Activated CD4-positive, alpha-beta T cell treated with anti-CD3 and anti-CD28 coated beads, Interleukin-2, amount 50 U/mL, for 4 hours (primary cell): ENCODE measurements at places on chromosomes 16 and 17.

GRCh38 chr17:80455784-80456183 lies 20.6 kb downstream of the NPTX1 start:
- no peak for DNase-seq

GRCh38 chr17:30547778-30548573 lies 70.8 kb downstream of the GOSR1 start:
- DNase-seq: no peak

DNA sequence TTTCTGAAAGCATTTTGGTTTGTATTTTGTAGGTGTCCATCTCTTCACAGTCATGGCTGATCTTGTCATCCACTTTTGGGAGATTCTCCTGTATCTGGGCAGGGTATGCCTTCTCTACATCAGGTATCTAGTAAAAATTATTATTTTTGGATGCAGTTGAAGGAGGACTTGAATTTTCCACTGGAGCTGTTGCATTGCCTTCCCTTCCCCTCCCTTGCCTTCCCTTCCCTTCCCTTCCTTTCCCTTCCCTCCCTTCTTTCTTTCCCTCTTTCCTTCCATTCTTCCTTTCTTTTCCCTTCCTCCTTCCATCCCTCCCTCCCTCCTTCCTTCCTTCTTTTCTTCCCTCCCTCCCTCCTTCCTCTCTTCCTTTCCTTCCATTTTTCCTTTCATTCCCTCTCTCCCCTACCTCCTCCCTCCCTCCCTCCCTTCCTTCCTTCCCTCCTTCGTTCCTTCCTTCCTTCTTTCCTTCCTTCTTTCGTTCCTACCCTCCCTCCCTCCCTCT lies 33.8 kb upstream of the CPHXL start:
- no peak for DNase-seq

- DNase-seq: no peak
Measured at GRCh38 chr17:29344201-29344856, 45.8 kb upstream of the TAOK1 start.

DNA sequence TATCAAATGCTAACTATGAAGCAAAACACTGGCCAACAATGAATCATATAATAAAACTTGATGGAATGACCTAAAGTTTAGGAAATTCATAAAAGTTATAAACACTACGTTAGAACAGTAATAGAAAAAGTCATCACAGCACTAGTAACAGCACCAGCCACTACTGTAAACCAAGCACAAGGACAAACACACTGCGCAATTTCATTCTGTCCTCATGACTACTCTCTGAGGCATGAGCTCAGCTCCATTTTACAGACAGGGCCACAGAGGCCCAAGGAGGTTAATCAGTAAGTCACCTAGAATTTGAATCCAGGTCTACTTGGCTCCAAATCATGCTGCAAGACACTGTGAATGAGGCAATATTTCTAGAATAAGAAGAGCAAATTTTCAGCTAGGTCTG lies 13.4 kb downstream of the EMC8 start:
- no peak for DNase-seq

DNA sequence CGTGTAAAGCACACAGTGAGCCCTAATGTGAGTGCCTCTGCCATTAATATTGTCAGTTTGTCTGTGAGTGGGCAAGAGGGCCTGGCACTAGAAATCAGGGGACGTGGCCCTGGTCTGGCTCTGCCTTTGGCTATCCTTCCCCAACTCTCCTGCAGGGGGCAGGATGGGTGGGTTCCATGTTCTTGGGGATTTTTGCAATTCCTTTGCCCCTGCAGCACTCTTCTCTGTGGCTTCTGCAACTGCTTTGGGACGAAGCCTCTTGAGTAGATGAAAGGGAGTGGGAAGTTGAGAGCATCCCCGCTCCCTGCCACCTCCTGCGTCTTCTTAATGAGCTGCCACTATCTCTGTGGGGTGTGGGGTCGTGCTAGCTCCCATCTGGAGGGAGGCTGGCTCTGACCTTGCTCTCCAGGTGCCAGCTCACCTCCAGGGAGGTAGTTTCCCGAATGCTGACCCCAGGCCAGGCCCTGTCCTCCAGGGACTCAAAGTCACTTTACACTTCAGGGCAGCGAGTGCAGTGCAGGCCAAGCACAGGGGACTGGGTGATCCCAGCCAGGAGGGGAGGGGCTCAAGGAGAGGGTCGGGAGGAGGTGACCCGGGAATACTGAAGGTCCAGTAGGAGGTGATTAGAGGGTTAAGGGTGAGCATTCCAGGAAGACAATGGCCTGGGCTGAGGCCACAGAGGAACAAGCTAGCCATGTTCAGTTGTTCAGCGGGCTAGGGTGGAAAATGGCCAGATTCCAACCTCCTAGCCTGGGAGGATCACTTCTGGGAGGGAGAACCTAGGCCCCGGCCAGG lies 121.0 kb upstream of the NLRP1 start:
- no peak for DNase-seq
